Transverse colon (tissue), 4 donors: ENCODE measurements at places on chromosomes 5 and 9. TPM values are rescaled to one million over a fixed set of nuclear protein-coding genes. Genes with fewer than 3 reads are reported as not detected.
A peak's percentile ranks its signal among the peaks of the same experiment; 100 is the strongest.

GRCh38 chr9:124735121-124735520 is 36.0 kb downstream of the NR6A1 start:
- H3K27ac ChIP-seq: peak overlapping the region; percentile 82
- DNase-seq: no peak
- H3K4me1 ChIP-seq: peaks cover 20% of the 10 kb centered on the region

The C9orf50 gene
- total RNA-seq: not detected

The KLHL3 gene
- 0.75 TPM for total RNA-seq

The GPR151 gene
- total RNA-seq: not detected

DNA sequence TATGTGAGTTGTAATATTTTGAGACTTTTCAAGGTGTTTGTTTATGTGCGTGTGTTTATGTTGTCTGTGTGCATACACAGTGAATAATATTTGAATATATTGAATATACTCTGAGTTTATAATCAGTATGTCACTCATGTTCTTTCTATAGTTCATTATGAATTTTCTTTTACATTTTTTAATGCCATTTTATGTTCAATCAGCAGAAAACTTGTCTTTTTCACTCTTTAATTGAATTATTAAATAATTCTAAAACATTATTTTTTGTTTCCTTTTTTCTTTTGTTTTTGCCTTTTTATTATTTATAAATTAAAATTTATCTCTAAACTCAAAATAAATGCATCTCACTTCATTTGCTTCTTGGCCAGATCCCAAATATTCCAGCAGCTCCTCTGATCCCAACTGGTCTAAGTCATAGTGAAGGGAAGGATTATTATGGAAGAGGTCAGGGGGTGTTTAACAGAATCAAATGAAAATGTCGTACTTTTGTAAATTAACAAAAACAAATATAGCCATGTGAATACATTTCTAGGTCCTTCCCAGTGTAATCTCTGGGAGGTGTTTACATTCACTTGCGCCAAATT is 188.9 kb downstream of the KDM4C start:
- H3K27me3 ChIP-seq: no peaks in the 10 kb centered on the region
- no peak overlapping the region for H3K4me3 ChIP-seq
- no peaks in the 10 kb centered on the region for H3K4me1 ChIP-seq
- H3K36me3 ChIP-seq: no peaks in the 10 kb centered on the region
- no peak for DNase-seq
- no peak overlapping the region for H3K27ac ChIP-seq

The KLHL9 gene
- 23.8 TPM for total RNA-seq
